ENCODE measurements at places on chromosomes 3 and 15.

GRCh38 chr3:132382267-132382666, 35.0 kb upstream of the DNAJC13 start:
- DNase-seq: no peak

GRCh38 chr3:171967932-171968678, 71.3 kb upstream of the FNDC3B start:
- no peak for DNase-seq

DNA sequence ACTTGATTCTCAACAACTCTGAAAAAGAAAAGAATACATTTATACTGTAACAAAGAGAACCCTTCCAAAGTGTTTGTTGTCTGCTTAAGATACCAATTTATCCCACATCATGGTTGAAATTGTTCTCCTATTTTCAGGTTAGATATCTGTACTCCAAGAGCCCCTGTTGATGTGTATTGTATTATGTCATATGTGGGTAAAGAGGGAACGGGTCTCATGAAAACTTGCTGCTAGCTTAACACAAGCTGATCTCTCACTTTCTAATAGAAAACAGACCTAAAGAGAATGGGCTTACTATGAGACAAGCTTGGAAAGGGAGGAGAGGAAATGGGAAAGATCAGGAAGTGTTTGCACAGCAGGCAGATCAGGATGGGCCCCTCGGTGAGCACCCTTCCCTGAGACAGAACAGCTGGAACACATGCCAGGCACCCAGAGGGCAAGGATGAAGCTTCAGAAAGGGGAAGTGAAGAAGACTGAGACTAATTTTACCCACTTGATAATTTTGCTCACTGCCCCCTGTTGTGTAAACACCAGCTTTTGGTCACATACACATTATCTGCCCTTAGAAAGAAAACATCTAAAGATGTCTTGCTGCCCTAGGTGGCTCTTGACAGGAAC, 747.9 kb upstream of the CCDC54 start:
- no peak for DNase-seq

- DNase-seq: no peak
Observed at GRCh38 chr3:25473246-25473645, 45.2 kb downstream of the RARB start.

- no peak for DNase-seq
Observed at GRCh38 chr3:118809696-118810498, 224.7 kb downstream of the IGSF11 start.

GRCh38 chr3:155332716-155333115, 39.2 kb upstream of the STRIT1 start:
- no peak for DNase-seq

DNA sequence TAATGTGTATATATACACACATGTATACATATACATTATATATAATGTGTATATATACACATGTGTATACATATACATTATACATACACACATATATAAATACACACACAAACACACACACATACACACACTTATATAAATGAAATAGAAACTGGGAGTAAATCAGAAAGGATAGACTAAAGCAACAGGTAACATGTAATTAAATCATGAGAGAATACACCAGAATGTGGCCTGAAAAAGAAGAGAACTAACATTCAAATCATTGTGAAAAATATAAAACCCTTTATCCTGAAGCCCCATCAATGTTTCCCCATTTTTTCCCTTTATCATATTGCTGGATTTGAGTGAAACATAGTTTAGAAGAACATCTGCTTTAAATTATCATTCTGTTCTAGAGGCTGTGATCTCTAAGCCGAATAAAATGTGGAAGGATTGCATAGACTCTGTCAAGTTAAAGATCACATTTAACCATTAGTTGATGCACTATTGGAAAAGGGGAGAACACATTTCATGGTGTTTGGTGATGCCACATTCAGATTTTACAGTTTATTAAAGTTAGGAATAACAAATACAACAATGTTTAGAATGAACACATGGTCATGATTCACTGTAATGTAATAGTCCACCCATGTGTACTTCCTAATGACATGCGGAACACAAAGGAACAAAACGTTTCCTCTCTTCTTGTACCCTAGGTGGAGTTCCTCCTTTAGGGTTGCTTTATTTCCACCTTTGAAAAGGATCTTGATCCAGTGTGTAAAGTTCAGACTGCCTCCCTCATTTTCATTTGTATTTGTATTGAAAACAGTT, 12.5 kb upstream of the THRB start:
- no peak for DNase-seq

- no peak for DNase-seq
Observed at GRCh38 chr3:58058361-58059263, 50.4 kb downstream of the FLNB start.

DNA sequence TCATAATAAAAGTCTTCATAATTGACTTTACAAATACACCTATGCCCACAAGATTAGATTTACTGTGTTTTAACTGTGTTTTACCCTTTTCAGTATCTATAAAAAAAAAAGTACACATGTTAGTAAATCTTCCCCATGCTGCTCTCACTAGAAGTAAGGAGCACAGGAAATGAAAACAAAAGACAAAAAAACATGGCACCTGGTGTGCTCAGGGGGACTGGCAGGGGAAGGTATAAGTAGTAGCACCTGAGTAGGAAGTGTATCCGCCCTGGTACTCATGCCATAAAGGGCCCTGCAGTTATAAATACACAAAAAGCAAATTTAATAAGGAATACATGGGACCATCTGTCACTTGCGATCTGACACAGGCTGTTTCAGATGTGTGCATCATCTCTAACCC, 8.9 kb upstream of the ALDH1A2 start:
- DNase-seq: no peak

- DNase-seq: no peak
Observed at GRCh38 chr3:188350961-188351360, 197.0 kb downstream of the LPP start.

- DNase-seq: no peak
Observed at GRCh38 chr3:140753865-140754754, 76.2 kb downstream of the TRIM42 start.

GRCh38 chr15:28097656-28098359, 1.3 kb downstream of the OCA2 start:
- DNase-seq: no peak

GRCh38 chr3:1326546-1326945, 233.7 kb downstream of the CNTN6 start:
- no peak for DNase-seq

DNA sequence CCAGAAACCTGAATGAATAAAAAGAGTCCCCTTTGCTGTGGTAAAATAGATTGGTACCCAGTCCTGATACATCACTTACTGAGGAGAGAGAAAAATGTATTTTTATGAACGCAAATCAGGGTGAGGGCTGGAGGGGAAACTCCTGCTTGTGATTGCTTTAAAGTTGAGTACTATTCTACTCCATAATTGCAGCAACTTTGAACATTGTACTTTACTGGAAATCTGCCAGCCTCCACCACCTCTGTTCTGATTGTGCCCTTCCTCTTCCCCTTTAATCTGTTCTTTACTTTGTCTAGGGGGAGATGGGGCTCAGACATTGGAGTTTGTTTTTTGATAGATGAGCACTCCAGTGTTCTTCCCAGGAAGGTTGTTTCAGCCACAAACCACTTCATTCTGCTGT, 81.9 kb downstream of the C3orf38 start:
- no peak for DNase-seq

DNA sequence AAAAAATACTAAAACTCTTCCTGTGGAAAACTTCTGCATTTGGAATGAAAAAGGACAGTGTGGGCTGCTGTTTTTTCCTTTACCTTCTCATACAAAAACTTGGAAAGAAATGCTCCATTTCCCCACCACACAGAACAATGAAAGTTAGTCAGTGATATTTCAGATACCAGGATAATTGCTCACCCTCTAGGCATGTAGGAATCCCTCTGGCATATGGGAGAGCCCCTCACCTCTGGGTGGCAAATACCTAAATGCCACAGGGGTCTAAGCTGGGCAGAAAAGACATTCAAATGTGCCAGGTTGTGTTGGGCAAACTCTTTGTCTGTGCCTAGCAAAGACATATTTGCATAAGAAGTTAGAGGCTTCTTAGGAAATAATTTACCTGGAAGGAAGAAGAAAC, 560.3 kb upstream of the NR2F2 start:
- DNase-seq: no peak

DNA sequence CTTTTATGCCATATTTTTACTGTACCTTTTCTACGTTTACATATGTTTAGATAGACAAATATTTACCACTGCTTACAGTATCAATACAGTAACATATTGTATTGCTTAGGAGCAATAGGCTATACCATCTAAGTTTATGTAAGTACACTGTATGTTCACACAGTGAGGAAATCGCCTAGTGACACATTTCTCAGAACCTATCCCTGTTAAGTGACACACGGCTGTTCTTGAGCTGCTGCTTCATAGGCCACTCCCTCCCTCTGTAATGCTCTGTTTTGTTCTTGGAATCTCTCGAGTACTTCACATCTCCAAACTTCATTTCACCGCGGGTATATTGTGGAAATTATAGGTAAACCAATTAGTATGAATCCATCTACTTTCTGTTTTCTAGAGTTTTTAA, 13.4 kb upstream of the SELENOT start:
- DNase-seq: no peak

DNA sequence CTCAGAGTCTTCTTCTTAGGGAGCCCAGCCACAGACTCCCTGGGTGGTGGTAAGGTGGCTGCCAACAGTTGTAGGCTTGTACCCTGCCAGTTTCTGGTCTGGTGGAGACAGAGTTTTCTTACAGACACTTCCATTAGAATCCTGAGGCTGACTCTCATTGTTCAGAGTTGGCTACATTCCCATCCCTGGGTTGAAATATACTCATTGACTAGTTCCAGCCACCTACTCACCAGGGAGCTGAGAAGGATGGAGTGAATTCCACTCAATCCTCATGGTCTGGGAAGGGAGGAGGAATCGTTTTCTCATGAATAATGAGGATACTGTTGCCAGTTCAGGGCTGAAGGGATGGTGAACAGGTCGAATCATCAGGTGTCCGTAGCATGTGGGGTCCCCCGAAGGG, 226.5 kb upstream of the PROK2 start:
- no peak for DNase-seq

DNA sequence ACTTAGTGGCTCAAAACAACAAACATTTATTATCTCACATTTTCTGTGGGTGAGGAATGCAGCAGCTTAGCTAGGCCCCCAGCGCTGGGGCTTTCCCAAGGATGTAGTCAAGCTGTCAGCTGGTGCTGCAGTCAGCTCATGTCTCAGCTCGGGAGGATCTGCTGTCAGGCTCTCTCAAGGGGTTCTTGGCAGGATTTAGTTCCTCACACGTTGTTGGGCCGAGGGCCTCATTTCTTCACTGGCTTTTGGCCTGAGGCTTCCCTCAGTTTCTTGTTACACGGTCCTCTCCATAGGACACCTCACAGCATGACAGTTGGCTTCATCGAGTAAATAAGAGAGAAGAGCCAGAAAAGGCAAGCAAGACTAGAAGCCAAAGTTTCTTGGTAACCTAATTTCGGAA, 13.7 kb upstream of the U2SURP start:
- DNase-seq: no peak

- no peak for DNase-seq
Observed at GRCh38 chr15:71610728-71611552, 199.4 kb upstream of the NR2E3 start.

GRCh38 chr3:16759227-16759903, 125.4 kb upstream of the PLCL2 start:
- DNase-seq: no peak

- no peak for DNase-seq
Observed at GRCh38 chr3:5520237-5520636, 332.7 kb downstream of the EDEM1 start.

DNA sequence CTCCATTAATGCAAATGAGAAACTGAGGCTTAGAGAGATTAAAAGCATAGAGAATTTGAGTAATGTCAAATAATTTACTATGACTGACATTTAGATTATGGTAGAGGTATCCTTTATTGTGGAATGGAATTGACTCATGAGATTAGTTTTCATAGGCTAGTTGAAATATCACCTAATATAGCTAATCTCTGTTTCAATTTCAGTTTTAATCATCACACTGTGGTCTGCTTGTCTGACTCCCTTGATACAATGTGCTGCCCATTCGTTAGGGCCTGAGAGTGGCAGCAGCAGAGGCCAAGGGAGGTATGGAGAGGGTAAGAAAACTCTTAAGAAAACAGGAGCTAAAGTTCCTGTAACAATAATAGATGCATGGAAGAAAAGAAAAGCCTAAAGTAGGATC, 13.2 kb upstream of the ZBTB20 start:
- no peak for DNase-seq

Measured in activated CD4-positive, alpha-beta T cell treated with anti-CD3 and anti-CD28 coated beads for 4 hours (primary cell).